NCI-H187 treated with DMSO at 0.1 percent for 48 hours (cell line): ENCODE measurements at places on chromosomes 4 and X.

DNA sequence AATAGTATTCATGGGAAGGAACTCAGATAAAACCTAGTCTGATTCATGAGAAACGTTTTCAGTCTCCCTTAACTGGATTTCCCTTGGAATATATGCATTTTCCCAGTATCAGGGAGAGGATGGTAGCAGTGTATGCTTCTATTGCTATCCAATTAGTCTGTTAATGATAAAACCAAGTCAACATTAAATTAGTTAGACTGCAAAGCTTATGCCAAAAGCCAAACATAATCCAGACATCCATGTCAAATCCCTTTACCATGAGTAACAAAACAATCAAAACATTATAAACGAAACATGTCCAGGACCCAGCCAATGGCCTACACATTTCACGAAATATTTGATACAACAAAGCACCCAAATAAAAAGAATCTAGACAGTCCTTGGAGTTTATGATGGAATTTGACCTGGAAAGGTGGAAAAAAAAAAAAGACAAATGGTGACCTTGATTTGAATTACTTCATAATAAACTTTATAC lies 34.5 kb upstream of the VEGFD start:
- DNase-seq, result no peak

GRCh38 chrX:57964975-57965374 lies 54.7 kb upstream of the ZXDA start:
- no peak for DNase-seq

- DNase-seq, result no peak
Measured at GRCh38 chr4:166198041-166198440, 325.0 kb downstream of the TLL1 start.

GRCh38 chr4:146490106-146490505 lies 31.6 kb downstream of the SLC10A7 start:
- no peak for DNase-seq

GRCh38 chr4:171186700-171187099 lies 626.5 kb upstream of the GALNTL6 start:
- DNase-seq, result no peak

DNA sequence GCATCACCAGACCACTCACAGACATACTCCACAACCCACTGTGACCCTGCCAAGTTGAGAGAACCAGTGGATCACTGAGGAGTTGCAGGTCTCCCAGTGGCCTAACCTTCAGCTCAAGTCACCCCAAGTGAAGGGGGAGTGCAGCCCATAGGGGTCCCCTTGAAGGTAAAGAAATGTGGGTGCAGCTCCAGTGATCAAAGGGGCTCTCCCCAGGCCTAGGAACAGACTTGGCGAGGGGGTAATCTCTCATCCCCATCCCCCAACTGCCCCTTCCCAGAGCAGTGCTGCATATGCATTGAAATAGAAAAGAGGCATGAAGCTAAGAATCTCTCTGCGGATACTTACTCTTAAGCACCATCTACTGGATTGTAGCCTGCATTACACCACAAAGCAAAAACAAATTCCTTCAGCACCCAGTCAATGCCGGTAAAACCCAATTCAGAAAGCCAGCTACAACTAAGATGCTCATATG lies 27.0 kb downstream of the MAGEE1 start:
- no peak for DNase-seq

DNA sequence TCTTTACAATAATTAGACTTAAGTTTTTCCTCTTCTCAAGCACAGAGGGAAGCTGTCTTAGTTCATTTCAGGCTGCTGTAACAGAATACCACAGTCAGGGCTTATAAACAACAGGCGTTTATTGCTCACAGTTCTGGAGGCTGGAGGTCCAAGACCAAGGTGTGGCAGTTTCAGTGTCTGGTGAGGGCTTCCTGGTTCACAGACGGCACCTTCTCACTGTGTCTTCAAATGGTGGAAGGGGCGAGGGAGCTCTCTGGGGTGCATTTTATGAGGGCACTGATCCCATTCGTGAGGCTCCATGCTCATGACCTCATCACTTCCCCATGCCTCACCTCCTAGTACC lies 115.7 kb upstream of the MXRA5 start:
- no peak for DNase-seq

DNA sequence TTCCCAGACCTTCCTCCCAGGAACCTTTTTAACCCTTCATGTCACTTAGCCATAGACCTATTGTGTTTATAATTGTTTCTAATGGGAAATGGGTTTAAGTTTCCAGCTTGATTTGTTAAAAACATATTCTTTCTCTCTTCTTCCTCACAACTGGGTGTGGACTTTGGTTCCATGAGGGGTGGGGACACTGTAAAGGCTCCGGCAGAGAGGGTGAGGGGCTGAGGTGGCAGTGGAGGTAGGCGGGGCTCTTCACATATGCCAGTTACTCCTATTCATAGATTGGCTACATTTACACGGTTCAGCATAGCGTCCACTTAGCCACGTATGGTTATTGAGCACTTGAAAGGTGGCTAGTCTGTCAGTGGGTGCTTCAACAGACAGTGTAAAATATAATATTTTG lies 7.8 kb downstream of the INTS6L start:
- no peak for DNase-seq

- DNase-seq, result no peak
Measured at GRCh38 chrX:148928811-148929210, 428.4 kb downstream of the AFF2 start.

DNA sequence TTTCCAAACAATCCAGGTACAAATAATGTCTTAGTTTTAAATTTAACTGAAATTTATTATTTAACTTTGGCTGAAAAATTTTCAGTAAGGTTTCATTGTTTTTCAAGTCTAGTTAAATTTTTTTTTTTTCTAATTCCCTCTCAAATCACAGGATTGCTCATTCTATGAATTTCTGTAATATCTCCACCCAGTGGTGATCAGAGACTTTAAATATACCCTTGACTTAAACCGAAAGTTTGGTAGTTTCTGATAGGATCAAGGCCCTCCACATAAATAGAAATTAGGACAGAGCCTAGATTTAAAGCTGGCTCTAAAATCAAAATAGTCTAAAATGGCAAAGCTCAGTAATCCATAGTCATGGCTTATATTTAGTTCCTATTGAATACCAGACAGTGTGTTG lies 175.4 kb downstream of the TBCK start:
- DNase-seq, result no peak

DNA sequence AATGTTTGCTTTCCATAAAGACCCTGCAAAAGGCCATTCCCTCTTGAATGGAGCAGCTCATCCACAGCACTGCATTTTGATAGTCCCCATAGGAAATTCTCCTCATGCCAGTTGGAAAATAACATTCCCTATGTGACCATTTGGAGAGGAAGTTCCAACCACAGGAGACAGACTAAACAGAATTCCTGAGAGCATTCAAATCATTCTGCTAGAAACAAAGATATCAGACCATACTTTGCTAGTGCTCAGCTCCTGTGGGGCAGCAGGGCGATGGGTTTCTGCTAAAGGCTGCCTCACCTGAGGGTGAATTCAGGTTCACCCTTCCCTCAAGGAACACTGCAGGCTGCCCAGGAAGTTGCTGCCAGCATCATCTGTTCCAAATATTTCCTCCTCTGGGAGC lies 58.8 kb downstream of the LNX1 start:
- no peak for DNase-seq

GRCh38 chr4:142701017-142701416 lies 145.1 kb downstream of the INPP4B start:
- no peak for DNase-seq

DNA sequence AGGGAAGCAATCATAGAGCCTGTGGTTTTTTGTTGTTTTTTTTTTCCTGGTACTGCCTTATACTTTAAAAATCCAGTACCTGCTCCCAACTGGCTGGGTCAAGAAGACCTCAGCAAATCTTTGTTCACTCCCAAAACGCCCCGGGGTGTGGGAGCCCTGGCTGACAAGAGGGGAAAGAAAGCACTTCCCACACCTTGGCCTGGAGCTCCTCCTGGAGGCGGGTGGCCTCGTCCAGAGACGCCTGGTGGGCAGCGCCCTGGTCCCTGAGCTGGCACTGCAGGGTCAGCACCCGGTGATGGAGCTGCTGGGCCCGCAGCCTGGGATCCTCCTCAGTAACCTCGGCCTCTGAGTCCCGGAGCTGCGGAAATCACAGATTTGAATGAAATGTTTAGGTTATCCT lies 38.2 kb downstream of the C4orf50 start:
- no peak for DNase-seq

DNA sequence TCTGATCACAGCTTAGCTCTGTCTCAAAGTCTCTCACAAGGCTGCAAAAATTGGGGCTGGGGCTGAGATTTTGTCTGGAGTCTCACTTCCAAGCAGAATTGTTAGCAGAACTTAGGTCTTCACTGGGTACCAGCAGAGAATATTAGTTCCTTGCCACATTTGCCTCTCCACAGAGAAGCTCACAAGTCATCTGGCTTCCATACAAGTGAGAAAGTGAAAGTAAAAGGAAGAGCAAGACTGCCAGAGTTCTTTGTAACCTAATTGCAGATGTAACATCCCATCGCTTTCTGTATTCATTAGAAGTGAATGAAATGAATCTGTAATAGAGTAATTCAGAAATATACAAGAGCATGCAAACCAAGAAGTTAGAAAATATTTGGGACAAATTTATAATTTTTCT lies 624.1 kb upstream of the GNPDA2 start:
- DNase-seq, result no peak

DNA sequence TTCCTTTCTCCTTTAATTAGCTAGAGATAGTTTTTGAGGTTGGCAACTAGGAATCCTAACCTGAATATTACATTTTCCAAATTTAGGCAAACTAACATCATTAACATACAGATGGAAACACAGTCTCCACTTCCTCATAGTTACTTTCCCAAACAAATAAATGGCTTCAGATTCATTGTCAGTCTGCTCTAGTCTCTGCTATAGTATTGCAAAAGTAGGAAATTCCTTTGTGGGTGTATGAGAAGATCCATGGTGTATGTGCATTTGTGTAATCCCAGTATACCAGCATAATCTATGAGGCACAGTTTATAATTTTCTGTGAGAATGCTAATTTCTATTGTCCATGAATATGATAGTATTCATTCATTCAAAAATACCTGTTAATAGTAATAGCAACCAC lies 3.0 kb upstream of the NDP start:
- no peak for DNase-seq

- no peak for DNase-seq
Measured at GRCh38 chr4:122855353-122855890, 28.8 kb downstream of the FGF2 start.

DNA sequence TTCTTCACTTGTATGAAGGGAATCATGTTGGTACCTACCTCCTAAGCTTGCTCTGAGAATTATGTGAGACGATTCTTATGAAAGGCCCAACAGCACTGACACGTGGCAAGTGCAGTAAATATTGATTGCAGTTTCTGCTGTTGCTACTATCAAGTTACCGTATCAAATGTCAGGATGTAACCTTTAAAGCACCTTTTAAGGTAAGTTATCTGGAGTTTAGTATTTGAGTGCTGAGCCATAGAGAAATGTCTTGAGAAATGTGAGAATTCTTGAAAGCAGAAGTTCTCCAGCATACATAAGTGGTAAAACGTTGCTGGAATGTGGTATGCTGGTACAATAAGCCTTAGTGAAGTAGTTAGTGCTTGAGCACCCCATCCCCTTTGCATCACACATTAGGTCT lies 90.4 kb downstream of the PHOX2B start:
- no peak for DNase-seq

- DNase-seq, result no peak
Measured at GRCh38 chr4:155688211-155688610, 21.6 kb downstream of the GUCY1A1 start.

DNA sequence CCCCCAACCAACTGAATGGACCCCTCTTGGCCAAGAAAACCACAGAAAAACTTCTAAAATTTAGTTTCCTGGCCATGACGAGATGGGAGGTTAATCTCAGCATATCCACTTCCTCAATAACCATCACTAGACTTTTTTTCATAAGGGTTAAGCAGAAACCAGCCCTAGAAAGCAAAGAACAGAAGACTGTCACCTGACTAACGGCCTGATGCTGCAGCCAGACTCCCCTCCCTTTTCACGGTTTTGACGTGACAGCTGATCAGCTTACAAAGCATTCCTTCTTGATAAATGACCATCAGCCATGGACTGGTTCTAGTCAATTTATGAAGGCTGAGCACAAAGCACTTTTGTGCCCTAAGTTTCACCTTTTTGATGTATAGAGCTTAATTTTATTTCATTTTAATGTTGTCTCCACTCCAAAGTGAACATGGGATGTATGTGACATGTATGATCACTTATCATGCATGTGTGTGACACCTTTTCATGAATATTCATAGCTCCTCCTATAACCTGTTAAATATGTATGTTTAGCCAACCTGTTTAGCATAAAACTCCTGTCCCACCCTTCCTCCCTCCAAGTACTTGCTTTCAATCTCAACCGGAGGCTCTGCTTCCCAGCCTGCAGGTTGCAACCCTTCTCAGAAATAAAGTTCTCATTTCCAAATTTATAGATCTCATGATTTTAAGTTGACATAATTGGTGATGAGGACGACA lies 56.3 kb downstream of the SERTM2 start:
- no peak for DNase-seq

DNA sequence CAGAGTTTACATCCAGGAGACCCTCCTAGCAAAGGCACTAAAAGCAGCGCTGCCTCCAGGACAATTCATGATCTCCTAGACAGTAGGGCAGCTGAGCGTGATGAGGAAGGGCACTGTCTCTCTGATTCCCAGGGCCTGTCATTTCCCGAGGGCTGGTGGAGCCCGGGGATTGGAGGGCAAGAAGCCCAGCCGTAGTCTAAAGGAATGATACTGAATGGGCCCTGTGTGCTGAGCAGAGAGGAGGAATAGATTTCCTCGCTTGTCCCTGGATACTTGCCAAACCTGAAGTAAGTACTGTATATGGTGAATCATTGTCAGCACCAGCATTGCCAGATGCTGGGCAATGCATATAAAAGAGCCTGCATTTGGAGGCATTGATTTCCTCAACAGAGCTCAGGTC lies 88.0 kb upstream of the SLITRK2 start:
- DNase-seq, result no peak

DNA sequence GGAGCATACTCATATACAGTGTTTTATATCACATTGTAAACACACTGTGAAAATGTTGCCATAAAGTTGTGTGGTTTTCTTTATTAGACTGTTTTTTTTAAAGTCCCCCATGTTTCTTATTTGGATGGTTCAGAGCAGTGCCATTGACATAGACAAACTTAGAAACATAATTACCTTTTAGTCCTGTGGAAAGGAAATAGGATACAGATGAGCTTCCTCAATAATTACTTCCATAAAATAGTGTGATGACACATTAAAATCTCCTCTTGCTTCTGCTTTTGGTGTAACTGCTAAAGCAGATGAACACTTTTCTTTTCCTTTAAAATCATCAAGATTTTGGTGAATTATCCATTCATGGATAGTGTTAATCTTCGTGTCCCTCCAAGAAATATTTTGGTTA lies 52.9 kb upstream of the LIMCH1 start:
- no peak for DNase-seq

- no peak for DNase-seq
Measured at GRCh38 chrX:109390556-109390955, 91.3 kb downstream of the GUCY2F start.

GRCh38 chrX:103376979-103377324 lies 614 bp downstream of the BEX3 start:
- DNase-seq, result no peak

DNA sequence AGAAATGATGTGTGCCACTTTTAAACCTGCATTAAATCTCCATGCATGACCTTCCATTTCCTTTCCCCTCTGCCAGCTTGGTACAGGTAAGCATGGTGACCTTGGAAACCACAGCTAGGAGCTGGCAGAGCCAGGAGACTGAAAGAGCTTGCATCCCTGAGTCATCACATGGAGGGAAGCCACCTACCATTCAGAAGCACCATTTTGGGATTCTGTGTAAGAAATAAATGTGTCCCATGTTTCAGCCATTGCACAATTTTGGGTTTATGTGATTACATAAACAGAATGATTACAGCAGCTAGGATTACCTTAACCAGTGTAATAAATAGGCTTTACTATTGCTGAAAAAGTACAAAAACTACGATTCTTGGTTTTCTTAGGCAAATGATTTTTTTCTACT lies 17.3 kb upstream of the CCDC149 start:
- DNase-seq, result no peak
